Stimulated activated CD8-positive, alpha-beta memory T cell treated with anti-CD3 and anti-CD28 coated beads, Interleukin-7, amount 100 ng/mL, for 1 hour (primary cell): ENCODE measurements at places on chromosomes 3 and 15.

DNA sequence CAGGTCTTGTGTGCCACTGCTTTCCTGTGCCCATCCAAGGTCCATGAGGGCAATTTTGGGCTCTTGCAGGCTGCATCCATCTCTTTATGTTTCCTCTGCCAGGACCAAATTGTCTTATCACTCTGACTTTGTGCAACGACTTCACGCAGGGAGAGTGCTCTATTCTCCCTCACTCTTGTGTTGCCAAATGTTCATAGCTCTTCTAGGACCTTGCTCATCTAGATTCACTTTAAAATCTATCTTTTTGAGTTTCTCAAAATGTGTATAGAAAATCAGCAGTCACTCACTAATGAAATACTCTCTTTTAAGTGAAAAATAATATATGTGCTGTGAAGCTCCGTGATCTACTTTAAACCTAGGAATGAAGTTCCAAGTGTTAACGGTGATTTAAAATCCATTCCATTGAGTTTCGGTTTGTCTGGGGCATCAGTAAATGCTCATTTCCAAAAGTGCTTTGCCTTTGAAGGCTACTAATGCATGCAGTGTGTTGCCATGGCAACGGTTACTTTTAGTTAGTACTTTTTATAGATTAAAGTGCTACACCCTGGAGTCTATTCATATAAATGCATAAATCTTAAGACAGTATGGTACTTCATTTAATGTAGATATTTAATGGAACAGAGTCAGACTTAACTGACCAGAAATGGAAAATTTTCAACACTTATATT lies 46.6 kb upstream of the GOLGA8J start:
- no peak for DNase-seq

- DNase-seq = no peak
Measured at GRCh38 chr3:179768080-179768479, 115.2 kb downstream of the USP13 start.

DNA sequence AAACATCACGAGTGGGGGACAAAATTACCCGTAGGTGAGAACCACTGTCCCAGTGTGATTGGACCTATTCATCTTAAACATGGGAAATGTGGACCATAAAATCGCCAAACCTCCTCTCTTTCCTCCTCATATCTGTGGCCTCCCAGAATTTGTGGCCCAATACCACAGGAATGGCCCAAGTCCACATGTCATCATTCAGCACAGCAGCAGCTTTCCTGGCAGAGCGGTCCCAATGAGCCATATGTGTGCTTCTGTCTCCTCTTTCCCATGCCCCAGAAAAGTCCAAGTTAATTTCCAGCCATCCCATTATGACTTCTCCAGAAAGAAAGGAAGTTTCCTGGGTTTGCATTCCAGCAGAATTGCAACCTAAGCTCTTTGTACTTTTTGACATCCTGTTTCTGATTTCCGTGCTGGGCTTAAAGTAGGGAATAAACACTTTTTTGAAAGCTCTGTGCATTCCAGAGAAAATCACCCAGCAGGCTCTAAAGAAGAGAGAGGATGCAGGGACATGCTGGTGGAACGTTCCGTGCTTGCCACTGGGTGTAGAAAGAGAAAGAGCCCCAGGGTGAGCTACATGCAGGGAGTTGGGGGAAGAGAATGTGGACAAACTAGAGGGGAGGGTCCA lies 259.4 kb upstream of the PROK2 start:
- DNase-seq = no peak

DNA sequence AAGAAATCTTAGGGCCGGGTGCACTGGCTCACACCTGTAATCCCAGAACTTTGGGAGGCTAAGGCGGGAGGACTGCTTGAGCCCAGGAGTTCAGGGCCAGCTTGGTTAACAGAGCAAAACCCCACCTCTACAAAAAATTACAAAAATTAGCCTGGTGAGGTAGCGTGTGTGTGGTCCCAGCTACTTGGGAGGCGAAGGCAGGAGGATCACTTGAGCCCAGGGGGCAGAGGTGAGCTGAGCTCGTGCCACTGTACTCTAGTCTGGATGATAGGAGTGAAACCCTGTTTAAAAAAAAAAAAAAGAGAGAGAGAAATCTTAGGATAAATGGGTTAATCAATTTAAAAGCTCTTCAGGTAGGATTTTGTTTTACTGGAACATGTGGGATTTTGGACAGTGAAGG lies 31.2 kb upstream of the DUT start:
- DNase-seq = no peak
